ENCODE measurements at places on chromosomes 7 and 10. TPM values are rescaled to one million over a fixed set of nuclear protein-coding genes. Genes with fewer than 3 reads are reported as not detected.

DNA sequence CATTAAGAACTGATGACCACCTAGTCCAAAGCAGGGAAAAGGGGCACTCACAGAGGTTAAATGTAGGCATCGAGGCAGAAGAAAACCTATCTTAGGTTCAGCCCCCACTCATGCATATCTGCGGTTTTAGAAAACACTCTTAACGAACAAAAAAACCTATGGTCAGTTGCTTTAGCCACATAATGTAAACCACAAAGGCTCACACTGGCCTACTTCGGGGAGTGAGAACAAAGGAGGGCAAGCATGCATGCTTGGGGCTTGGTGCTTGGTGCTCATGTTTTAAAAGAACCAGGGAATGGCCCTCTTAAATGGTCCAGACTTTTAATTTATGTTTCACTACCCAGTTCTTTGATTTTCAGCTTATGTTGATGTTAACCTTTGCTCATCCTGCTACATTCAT is 14.2 kb downstream of the INSYN2A start:
- DNase-seq, result no peak

- DNase-seq, result no peak
Measured at GRCh38 chr7:158246960-158247673, 340.5 kb downstream of the PTPRN2 start.

GRCh38 chr7:142439739-142440138 is 181.9 kb upstream of the PRSS58 start:
- no peak for DNase-seq

GRCh38 chr10:51965451-51965850 is 266.1 kb upstream of the CSTF2T start:
- no peak for DNase-seq

The EGR2 gene
- not detected for total RNA-seq

GRCh38 chr7:128425850-128426249 is 16.1 kb upstream of the IMPDH1 start:
- no peak for DNase-seq

- no peak for DNase-seq
Measured at GRCh38 chr7:150520145-150520544, 5.5 kb downstream of the GIMAP7 start.

GRCh38 chr7:145868935-145869334 is 247.7 kb upstream of the CNTNAP2 start:
- no peak for DNase-seq

GRCh38 chr10:43284341-43284910 is 17.6 kb upstream of the RASGEF1A start:
- DNase-seq, result no peak

The POLR2J gene
- total RNA-seq, result 32.8 TPM

The IL6 gene
- 40.4 TPM for total RNA-seq

- no peak for DNase-seq
Measured at GRCh38 chr7:137086896-137087295, 218.4 kb downstream of the CHRM2 start.

DNA sequence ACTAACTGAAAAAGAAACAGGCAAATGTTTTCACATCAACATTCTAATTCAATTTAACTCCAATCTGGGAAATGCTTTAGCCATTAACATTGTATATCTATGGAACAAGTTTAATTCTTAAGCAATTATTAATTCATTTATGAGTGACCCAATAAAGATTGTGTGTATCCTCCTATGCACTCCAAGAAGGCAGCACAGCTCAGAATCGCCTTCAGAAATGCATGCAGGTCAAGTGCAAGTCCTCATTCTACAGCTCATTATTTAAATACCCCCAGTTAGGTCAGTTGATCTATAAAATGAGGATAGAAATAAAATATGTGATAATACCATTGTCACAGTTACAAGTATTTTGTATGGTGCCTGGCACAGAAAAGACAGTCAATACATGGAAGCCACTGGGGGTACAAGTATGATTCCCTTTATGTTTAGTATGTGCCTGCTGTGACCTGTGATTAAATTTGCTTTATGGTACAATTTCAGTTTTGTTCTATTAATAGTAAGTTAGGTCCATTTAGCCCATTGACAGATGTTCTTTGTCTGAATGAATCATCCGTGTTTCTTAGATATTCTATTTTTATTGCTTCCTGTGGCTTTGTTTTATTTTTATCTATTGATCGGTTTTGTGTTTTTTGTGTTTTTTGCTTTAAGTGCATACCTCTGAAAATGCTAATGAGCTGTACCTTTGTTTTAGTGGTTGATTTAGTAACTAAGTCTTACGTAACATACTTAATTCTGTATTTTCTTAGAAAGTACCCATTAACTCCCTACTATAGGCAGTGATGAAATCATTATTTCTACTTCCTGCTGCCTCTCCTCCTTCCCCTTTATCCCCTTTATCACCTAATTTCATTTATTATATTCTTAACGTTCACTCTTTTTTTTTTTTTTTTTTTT is 42.8 kb downstream of the CPXM2 start:
- DNase-seq, result no peak

DNA sequence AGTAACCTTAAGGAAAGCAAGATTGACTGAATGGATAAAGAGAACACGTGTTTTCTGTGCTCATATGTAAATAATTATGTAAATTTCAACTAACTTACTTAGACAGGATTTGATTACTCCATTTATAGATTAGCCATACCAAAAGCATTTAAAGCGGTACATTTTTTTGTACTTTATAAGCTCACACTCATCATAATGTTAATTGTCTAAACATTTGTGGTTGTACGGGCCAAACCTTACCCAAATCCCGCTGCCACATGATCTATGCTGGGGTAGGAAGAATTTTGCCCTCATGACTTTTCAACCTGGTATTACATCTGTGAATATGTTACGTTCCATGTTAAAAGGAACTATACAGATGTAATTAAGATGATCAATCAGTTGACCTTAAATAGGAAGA is 29.1 kb downstream of the MKX start:
- DNase-seq, result no peak

The FEZF1 gene
- not detected for total RNA-seq

DNA sequence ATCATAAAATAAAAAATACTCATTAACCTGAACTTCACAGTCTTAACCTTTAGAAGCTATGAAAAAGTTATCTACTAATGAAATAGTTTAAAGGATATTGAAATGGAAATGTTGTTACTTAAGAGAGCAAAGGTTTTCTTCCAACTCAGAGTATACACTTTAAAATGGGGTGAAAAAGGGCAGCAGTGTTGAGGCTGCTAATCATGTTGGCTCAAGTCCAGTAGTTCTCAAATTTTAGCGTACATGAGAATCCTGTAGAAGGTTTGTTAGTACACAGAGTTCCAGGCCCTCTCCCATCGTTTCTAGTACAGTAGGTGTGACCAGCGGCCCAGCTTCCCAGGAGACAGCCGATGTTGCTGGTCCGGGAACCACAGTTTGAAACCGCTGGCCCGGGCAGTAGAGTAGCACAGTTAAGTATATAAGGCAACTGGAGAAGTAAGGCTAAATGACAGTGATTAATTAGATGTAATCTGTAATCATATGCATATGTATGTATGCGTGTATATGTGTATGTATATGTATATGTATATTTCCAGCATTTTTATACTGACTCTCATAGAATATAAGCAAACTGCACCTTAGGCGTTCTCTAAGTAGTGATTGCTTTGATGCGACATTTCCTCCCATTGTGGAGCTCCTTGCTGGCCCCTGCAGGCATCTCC is 147.2 kb upstream of the PRR15 start:
- DNase-seq, result no peak

All from epithelial cell of proximal tubule (primary cell).